Gastrocnemius medialis (tissue), 4 donors: ENCODE measurements at places on chromosomes 7 and 10.

GRCh38 chr10:99782447-99783286, at the start of gene ABCC2:
Gene ABCC2, plus strand, starts transcription at chr10:99782640. Its CDS starts 205 bp downstream, at chr10:99782845.
- H3K4me1 ChIP-seq: peaks cover 11% of the 10 kb centered on the region
- no peak within 1 kb of the TSS for H3K4me3 ChIP-seq
- H3K36me3 ChIP-seq: no peaks in the 10 kb centered on the region
- no peak within 1 kb of the TSS for H3K27ac ChIP-seq
- no peaks in the 10 kb centered on the region for H3K27me3 ChIP-seq

GRCh38 chr7:42726066-42726785, 185.6 kb downstream of the C7orf25 start:
- no peak overlapping the region for H3K4me3 ChIP-seq
- no peaks in the 10 kb centered on the region for H3K36me3 ChIP-seq
- H3K4me1 ChIP-seq: no peaks in the 10 kb centered on the region
- H3K27me3 ChIP-seq: no peaks in the 10 kb centered on the region
- H3K27ac ChIP-seq: peak overlapping the region; percentile 17

GRCh38 chr7:50303335-50304128, 984 bp upstream of the IKZF1 start:
- no peak overlapping the region for H3K4me3 ChIP-seq
- H3K27me3 ChIP-seq: peaks cover 30% of the 10 kb centered on the region
- no peak overlapping the region for H3K27ac ChIP-seq
- no peaks in the 10 kb centered on the region for H3K4me1 ChIP-seq
- DNase-seq: no peak
- no peaks in the 10 kb centered on the region for H3K36me3 ChIP-seq

DNA sequence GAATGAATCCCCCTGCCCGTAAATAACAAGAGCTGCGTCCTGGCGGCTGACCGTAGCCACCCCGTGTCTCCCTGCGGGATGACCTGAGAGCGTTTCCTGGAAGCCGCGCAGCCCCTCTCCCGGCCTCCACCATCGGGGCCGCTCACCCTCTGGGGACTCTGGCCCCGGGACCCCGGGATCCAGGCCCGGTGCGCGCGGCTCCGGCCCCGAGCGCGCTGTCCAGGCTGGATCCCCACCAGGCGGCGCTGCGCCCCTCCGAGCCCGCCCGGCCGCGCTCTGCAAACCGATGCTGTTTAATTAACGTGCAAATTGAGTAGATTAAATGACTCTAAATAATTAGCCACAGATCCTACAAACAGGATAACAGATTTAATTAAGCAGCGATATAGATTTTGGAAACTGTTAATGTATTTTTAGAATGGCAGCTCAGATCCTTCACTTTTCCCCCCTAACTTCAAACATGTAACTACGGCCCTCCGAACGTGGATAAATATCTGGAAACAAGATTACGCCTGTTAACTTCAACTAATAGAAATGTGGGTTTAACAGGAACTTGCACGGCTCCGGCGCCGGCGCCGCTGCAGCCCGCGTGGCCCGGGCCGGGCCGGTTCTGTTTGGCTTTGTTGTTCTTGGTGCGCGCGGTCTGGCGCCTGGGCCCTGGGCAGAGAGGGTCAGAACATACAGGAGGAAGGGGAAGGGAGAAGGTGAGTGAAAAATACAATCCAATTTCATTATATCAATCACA, 7.1 kb upstream of the UNCX start:
- DNase-seq: no peak
- H3K36me3 ChIP-seq: no peaks in the 10 kb centered on the region
- H3K4me3 ChIP-seq: no peak overlapping the region
- peaks cover 5% of the 10 kb centered on the region for H3K4me1 ChIP-seq

DNA sequence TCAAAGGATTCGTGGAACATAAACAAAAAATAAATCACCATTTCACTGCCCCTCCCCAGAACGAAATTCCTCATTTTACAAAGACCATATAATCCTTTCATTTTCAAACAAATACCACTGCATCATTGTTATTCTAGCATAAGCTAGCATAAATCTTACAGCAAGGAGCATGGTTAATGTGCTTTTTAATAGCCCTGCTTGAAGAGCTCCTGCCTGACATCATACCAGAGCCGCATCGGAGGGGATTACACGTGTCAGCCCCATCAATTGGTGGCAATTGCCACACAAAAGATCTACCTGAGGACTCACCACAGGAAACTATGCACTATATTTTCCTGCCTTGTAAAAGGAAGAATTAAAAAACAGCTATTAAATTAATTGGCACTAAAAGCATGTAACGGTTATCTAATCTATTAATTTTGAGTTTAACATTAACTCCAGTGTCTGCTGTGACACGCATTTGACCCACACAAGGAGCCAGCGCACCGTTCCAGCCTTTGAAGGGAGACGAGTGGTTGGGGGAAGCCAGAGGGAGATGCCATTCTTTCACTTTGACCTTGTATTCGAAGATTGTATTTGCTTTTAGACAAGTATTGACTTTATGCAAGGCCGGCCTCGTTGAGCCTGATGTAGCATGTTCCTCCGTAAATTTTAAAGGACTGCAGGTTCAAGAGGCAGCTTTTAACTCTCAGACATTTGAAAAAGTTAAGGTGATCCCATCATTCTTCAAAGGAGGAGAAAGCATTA, 261.1 kb upstream of the RNF32 start:
- H3K4me1 ChIP-seq: no peaks in the 10 kb centered on the region
- no peaks in the 10 kb centered on the region for H3K36me3 ChIP-seq
- H3K27ac ChIP-seq: no peak overlapping the region

DNA sequence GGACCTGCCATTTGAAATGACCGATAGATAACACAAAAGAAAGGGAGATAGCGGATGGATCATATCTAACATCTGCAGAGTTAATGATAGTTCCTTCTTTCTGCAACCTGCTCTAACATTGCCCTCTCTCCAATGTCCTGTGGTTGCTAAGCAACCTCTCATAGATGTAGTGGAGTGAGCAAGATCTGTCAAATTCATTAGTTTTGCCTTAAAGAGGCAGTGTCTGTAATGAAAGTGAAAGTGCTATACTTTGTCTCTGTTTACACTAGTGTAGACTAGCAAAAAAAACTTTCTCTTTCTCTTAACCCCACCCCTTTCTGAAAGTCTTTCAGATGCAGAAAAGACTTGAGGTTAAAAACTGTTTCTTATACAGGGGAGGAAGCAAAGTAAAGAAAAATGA, 1196.9 kb downstream of the SORCS3 start:
- no peaks in the 10 kb centered on the region for H3K27me3 ChIP-seq
- H3K4me3 ChIP-seq: peak overlapping the region; percentile 37
- DNase-seq: no peak
- no peaks in the 10 kb centered on the region for H3K4me1 ChIP-seq
- no peak overlapping the region for H3K27ac ChIP-seq
- H3K36me3 ChIP-seq: no peaks in the 10 kb centered on the region

DNA sequence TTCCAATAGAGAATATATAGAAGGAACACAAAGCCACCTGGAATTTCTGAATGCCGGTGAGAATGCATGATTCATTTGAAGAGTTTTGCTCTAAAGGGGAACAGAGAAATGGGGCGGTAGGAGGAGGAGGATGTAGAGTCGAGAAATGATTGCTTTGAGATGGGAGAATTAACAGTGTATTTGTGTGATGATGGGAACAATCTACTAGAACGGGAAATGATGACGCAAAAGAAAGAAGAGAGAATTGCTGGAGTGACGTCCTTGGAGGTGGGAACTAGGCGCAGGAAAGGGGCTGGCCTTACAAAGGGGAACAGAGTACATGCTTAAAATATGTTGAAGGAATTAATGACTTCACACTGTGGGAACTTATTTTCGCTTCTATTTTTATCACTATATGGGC, 188.1 kb downstream of the SDHAF3 start:
- no peaks in the 10 kb centered on the region for H3K27me3 ChIP-seq
- no peak for DNase-seq
- no peak overlapping the region for H3K27ac ChIP-seq
- no peaks in the 10 kb centered on the region for H3K4me1 ChIP-seq
- no peak overlapping the region for H3K4me3 ChIP-seq
- no peaks in the 10 kb centered on the region for H3K36me3 ChIP-seq
